ENCODE measurements at places on chromosomes 5 and 9. TPM values are rescaled to one million over a fixed set of nuclear protein-coding genes. Genes with fewer than 3 reads are reported as not detected.

SIL1 gene
- total RNA-seq = 37.3 TPM

PLPP1 gene
- 120 TPM for total RNA-seq

ITGA2 gene
- 26.3 TPM for total RNA-seq

LRRC19 gene
- total RNA-seq = not detected

KCNIP1 gene
- total RNA-seq = 10.1 TPM

SLCO4C1 gene
- 0.77 TPM for total RNA-seq

BTNL9 gene
- 4.7 TPM for total RNA-seq

NTNG2 gene
- total RNA-seq = 34.3 TPM

ZNG1A gene
- 94.3 TPM for total RNA-seq

IFNA21 gene
- not detected for total RNA-seq

TMEM232 gene
- 11.8 TPM for total RNA-seq

MCTP1 gene
- total RNA-seq = 44.5 TPM

CDKN2A gene
- total RNA-seq = 0.82 TPM

IRX2 gene
- 11.8 TPM for total RNA-seq

PTPRD gene
- total RNA-seq = 244 TPM

SHC3 gene
- 4.4 TPM for total RNA-seq
